ENCODE measurements at places on chromosomes 13 and 19.

GRCh38 chr13:75393839-75394520, 88.0 kb downstream of the TBC1D4 start:
- DNase-seq = no peak

DNA sequence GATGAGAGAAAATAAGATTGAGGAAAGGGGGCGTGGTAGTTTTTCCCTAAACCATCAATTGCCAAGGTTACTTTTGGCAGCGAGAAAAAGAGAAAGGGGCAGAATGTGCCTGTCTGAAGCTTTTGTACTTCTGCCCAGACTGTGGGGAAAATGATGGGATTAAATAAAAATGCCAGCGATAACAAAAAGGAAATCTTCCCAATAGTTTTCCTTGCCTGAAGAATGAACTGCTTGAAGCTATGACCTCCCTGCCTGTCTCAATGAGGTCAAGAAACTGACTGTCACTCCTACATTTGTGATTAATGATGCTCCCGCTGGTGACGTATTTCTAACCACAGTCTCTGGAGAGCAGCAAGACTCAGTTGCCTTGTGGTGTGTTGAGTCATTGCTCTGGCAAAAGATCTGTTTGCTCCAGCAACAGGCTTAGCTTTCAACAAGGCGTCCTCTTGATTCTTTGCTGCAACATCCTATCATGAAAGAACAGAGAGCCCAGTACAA, 1051.5 kb downstream of the DIAPH3 start:
- peak; percentile 79 for DNase-seq

- no peak for DNase-seq
These were observed 57.1 kb upstream of the RANBP3 start for GRCh38 chr19:6035026-6035425.

DNA sequence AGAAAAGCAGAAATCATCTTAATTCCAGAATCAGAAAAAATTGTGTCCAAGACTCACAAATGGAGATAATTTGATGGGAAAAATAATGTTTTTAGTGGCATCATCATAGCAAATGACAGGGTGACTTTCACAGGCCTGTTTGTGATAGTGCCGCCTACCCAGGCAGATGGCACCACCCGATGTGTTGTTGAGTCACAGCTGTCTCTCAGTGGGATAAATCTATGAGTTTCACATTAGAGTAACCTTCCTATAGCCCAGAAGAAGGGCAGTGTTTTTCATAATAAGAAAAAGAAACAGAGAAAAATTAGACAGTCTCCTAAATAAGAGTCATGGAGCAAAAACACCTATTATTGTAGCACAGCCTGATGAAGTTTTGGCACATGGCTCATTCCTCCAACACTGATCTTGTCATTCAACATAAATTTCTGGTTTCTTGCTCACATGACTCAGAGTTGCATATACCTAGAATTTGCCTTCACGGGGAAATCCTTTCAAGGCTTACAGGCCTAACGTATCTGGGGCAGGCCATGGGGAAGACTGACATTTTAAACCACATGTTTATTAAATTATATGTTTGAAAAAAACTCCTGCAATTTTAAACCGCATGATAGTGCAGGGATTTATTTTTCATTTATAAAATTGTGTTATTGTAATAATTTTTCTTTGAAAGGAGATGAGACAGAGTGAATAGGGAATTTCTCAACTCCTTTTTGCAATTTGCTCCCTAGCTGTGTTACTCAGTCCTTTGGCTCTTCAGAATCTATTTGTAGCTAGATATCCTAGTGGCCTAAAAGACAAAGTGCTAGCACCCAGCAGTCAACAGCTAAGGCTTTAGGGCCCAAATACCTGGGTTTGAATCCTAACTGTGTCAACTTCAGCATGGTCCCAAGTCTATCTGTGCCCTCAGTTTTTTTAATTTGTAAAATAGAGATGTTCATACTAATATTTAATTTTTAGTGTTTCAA, 393.7 kb downstream of the NDFIP2 start:
- DNase-seq = peak; percentile 20

- no peak for DNase-seq
These were observed 81.3 kb downstream of the SLC6A16 start for GRCh38 chr19:49243726-49244125.

GRCh38 chr13:102869948-102870676, 24.3 kb downstream of the ERCC5 start:
- DNase-seq = no peak

DNA sequence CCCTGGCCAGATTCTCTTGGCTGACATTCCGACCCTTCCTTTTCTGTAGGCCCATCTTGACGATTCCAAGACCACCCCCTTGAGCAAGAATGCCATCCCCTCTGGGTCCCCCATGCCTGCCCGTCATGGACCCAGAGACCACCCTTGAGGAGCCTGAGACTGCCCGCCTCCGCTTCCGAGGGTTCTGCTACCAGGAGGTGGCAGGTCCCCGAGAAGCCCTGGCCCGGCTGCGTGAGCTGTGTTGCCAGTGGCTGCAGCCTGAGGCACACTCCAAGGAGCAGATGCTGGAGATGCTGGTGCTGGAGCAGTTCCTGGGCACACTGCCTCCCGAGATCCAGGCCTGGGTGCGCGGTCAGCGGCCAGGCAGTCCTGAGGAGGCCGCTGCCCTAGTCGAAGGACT, 978 bp downstream of the ZNF446 start:
- no peak for DNase-seq

GRCh38 chr19:3375221-3376090, 9.1 kb downstream of the NFIC start:
- DNase-seq = no peak

DNA sequence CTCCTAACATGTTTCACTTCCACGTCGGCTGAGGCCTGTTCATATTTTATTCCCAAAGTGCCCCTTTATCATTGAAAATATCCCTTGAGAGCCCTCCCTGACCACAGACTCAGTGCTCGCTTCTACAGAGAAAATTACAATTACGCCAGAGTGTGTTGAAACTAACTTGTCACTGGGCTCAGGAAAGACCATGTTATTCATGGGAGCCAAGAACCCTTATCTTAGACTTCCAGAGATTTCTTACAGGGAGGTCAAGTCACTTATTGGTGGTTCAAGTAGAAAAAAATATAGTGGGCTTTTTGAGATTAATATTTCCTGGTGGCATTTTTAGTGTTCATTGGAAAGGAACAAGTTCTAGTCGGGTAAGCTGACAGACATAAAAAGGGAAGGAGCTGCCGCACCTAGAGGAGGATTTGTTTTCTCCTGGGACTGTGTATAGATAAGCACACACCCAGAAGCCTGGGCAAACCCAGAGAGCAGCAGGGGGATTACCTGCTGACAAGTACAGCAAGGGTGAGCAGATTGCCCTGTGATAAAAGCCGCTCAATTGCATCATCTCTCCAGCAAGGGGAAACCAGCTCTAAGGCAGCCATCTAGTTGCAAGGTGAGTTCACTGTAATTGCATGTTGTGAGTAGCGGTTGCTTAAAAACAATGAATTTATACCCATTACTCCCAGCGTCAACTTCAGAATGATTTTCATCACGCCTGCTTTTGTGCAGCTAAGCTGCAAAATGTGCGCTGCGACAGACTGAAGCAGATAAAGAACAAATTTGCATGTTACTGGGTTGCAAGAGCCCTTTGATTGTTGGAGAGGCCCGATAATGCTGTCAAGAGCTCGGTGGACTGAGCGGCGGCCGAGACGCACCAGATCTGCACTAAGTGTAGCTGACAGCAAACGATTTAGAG, 46.2 kb downstream of the DCT start:
- DNase-seq = no peak
